ENCODE measurements at places on chromosomes 5 and 9.

DNA sequence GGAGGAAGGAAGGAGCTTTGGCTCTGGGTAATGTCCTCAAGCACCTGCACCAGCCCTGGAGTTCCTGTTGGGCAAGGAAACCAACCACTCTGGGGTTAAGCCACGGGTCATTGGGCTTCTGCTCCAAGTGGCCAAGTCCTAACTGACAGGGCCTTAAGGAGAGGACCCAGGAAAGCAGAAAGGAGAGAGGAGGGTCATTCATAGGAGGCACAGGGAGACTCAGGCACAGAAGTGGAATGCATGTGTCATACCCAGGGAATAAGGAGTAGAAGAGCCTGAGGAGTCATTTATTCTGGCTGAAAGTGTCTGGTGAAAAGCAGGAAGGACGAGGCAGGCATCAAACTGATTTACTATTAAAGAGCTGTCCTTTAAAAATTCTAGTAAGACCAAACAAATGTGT lies 129.2 kb downstream of the DMRT2 start:
- DNase-seq: no peak

- DNase-seq: no peak
These were observed 395.1 kb downstream of the CETN3 start for GRCh38 chr5:90014420-90014819.

GRCh38 chr9:89189215-89189614 lies 10.6 kb upstream of the SHC3 start:
- no peak for DNase-seq

DNA sequence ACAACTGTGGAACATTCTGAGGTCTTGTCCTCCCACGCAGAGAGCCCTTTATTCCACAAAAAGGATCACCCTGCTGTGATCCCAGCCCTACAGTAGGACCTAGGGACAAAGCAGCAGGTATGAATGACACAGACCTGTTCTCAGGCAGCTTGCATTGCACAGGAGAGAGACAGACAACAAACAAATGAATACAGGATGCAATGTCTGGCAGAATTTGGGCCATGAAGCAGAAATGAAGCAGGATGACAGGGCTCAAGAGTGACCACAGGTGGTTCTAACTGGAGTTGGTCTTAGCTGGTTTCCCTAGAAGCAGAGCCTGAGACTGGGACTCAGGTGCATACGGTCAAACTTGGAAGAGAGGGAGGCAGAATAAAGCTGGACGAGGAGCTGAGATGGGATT lies 388.8 kb downstream of the CDK5RAP2 start:
- no peak for DNase-seq

DNA sequence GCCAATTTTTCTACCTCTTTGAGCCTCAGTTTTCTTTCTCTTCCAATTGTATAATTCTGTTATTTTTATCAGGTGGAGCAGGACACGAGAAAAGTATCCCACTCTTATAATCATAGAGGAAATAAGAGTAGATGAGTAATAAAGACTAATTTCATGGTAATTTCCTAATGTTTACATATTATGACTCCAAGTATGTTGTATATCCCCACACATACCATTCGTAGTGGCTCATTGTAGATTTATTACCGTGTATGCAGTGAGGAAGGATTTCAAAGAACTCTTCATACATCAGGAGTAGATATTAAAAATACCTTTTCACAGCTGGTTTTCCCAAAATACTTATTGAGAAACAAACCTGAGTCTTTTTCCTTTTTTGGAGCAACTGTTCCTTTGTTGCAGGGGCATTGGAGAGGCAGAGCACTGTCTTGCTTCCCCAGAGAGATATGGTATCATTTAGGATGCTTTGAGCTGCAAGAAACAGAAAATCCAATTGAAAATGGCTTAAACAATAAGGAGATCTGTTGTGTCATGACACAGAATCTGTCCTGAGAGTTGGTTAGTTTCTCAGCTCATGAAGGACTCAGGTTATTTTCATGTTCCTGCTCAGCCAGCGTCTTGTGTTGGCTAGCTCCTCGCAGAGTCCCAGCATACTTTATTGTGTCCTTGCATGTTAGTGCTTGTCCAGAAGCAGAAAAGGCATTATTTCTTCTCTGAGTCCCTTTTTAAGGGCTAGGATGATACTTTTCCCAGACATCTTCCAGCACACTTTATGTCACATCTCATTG lies 291.2 kb downstream of the ARHGAP26 start:
- no peak for DNase-seq

DNA sequence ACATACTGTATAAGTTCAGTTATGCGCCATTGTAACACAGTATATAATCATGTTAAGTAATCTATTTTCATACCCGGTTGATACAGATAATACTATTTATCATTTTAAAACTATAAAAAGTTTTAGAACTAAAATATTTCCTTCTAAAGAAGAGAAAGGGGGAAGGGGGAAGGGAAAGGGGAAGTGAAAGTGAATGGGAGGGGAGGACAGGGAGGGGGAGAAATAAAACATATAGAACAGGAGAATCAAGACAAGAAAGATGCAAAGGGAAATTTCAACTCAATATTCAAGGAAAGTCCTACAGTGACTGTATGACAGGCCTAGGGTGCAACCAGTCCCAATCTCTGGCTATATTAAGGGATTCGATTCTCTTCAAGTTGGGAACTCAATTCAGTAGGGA lies 1278.8 kb downstream of the MAT2B start:
- no peak for DNase-seq

GRCh38 chr9:15101095-15101494 lies 190.9 kb upstream of the FREM1 start:
- no peak for DNase-seq

GRCh38 chr9:83199832-83200231 lies 136.9 kb upstream of the RASEF start:
- no peak for DNase-seq

DNA sequence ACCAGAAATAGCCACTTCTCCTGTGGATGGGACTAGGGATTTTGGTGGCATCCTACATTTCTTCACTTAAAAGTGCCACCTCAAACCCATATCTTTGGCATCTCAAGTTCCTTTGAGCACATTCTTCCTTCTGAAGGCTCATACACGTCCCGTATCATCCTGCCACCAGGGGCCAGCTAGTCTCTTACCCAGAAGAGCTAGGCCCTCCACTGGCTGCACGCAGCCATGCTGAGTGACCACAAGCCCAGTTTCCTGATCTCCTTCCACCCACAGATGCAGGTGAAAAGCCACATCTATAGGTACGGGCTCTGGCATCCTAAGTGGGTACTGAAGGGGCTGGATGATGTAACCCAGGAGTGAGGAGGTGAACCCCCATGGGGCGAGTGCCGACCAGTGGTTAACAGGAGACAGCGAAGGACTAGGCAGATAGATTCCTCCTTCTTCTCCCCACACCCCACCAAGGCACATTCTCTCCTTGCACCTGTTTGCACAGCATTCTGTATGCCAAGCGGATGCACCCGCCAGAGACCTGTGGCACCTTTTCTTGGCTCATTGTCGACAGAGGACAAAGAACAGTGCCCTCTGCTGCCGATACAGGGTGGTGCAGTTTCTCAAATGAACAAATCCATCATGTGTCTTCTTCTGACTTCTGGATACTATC lies 14.4 kb upstream of the SCGB3A1 start:
- DNase-seq: peak; percentile 17

DNA sequence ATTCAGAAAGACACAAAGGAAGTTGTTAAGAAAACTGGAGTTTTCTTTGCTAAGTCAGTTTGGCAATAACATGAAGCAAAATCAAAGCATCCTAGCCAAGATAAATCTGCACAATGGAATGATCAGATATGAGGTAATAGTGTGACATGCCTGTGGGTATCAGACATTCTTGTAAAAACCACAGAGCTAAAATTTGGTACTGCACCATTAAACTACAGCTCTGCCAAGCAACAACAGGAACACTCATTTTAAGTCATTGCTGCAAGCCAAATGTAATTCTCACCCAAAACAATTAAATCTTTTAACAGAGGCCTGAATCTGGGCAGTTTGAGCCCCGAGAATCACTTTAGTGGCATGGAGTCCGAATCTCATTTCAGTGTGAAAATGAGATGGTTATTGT lies 96.6 kb downstream of the VCAN start:
- no peak for DNase-seq

GRCh38 chr9:34443976-34444375 lies 14.4 kb downstream of the FAM219A start:
- no peak for DNase-seq

DNA sequence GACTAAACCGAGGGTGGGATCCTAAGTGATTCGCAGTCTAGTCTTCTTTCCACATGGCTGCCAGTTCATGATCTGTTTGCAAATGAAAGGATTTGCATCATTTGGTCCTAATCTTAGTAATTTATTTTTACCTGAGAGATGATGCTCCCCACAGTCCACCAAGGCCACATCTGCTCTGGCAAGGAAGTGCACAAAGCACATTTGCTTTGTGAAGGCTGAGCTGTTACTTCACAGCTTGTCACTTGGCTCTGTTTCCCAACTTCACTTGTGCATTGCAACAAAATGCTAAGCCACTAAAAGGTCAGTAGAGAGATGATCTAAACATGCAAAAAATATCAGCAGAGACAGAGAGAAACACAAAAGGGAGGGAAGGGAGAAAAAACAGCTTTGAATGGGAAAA lies 128.5 kb upstream of the VLDLR start:
- no peak for DNase-seq

DNA sequence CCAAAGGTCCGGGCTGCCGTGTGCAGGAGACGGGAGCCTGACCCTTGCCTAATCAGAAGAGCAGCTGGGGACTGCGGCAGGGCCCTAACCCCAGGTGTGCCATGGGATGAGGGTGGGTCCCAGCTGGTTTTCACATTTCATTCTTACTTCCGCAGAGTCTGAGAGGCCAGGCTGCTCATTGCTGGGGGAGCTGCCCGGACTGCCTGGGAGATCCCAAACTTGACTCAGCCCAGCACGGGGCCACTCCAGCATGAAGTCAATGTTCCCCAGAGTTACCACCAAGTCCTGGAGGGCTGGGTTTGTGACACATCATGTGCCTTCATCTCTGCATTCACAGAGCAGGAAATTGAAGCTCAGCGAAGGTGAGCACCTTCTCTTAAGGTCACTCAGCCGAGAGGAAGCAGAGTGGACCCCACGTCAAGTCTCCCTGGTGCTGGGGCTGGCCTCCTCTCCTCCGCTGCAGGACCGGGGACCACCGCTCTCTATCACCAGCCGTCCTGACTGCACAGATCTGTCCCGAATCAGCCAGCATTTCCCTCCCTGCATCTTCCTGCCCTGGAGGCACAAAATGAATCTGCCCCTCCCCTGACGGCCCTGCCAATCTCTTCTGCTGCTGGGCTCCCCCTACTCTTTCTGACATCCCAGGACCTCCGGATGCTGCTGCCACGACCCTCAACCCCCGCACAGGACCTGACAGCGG lies 54.6 kb upstream of the PHYKPL start:
- DNase-seq: no peak

GRCh38 chr5:100311806-100312205 lies 223.4 kb upstream of the FAM174A start:
- no peak for DNase-seq

GRCh38 chr5:89351975-89352374 lies 469.0 kb upstream of the MEF2C start:
- no peak for DNase-seq

GRCh38 chr5:171093598-171093997 lies 215.4 kb upstream of the TLX3 start:
- no peak for DNase-seq

- DNase-seq: no peak
These were observed 485.8 kb downstream of the NTRK2 start for GRCh38 chr9:85155352-85155751.

All from NCI-H774 (cell line).